ENCODE measurements at places on chromosomes 2 and 18.
A peak's percentile ranks its signal among the peaks of the same experiment; 100 is the strongest.

DNA sequence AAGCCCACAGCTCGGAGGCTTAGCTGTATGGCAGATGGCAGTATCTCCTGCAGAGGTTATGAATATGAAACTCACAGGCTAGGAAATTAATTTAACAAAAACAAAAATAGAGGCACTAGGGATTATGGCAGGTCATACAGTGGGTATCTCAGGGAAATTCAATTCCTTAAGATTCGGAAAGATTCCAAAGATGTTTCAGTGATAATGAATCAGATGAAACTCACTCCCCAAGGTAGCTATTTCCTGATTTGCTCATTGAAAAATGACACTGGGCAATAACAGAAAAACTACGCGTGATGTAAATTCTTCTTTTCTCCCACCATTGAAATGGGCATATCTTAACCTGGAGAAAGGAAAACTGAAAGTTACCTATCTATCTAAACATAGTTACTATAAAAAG is 414.1 kb downstream of the STK39 start:
- DNase-seq, result no peak

GRCh38 chr18:44686156-44686555 is 5.5 kb downstream of the SETBP1 start:
- DNase-seq, result no peak

- DNase-seq, result no peak
Measured at GRCh38 chr18:24530630-24531111, 70.2 kb downstream of the HRH4 start.

DNA sequence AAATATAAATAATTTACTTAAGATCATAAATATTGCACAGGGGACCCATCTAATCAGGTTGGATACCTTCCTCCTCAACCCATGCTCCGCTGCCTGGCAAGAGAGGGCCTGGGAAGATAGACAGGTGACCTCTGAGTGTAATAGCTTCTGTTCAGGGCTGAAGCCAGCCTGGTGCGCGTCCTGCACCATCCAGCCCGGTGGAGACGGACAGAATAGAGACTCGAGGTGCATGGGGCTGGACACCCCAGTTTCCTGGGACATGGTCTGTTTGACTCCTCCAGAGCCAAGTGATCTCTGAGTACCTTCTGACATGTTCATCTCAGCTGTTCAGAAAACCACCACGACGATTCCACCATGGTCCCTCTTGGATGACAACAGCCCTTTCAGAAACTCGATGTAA is 209.3 kb upstream of the MYT1L start:
- no peak for DNase-seq

GRCh38 chr2:46970334-46971288 is 55.0 kb upstream of the MCFD2 start:
- no peak for DNase-seq

GRCh38 chr2:128486640-128487375 is 168.1 kb upstream of the HS6ST1 start:
- DNase-seq, result no peak

GRCh38 chr18:10190564-10190963 is 263.9 kb upstream of the APCDD1 start:
- no peak for DNase-seq

GRCh38 chr18:36693931-36694620 is 134.7 kb downstream of the TPGS2 start:
- no peak for DNase-seq

GRCh38 chr18:59900222-59901128 is 679 bp downstream of the PMAIP1 start:
- peak; percentile 54 for DNase-seq

GRCh38 chr2:203280428-203281064 is 41.7 kb downstream of the CYP20A1 start:
- no peak for DNase-seq

DNA sequence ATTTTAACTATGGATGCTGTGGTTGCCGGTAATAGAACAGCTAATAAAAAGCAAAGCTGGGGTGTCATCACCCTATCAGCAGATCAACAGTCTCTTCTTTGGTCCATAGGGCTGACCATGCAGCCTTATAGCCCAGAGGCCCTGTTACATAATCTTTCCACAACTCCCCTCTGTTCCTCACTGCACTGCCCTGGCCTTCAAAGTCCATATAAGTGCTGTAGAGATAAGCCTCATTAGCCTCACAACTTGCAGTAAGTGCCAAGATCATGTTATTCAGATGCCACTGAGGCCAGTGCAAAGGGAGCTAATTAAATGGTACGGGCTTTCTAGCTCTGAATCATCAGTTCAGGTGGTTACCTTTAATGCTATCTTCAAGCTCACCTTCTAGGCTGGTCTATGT is 89.7 kb upstream of the CXCR4 start:
- no peak for DNase-seq

- no peak for DNase-seq
Measured at GRCh38 chr2:207253666-207254345, 88.1 kb upstream of the KLF7 start.

DNA sequence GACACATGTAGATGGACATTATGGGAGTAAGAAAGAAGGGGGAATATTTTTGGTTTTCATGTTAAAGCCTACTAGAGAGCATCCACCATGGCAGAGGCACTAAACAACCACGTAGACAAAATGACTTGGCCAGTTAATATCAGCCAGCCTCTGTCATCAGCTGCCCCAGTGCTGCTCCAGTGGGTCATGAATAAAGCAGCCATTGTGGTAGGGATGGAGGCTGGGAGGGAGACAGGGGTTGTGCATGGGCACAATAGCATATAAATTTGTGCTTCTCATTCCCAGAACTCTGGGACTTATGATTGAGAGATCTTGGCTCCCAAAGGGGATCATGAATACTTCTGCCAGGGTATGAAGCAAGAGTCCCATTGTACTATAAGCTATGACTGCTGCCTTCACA is 31.1 kb upstream of the CXCR4 start:
- no peak for DNase-seq

GRCh38 chr2:113275556-113276215 is 3.0 kb downstream of the PAX8 start:
- DNase-seq, result no peak

All from activated CD4-positive, alpha-beta T cell treated with anti-CD3 and anti-CD28 coated beads, Interleukin-2, amount 50 U/mL, for 4 hours (primary cell).